ENCODE measurements at places on chromosomes 4 and X.

- DNase-seq = no peak
Observed at GRCh38 chr4:154497889-154498288, 6.3 kb upstream of the DCHS2 start.

- DNase-seq = no peak
Observed at GRCh38 chr4:109729117-109729717, 653 bp downstream of the PLA2G12A start.

DNA sequence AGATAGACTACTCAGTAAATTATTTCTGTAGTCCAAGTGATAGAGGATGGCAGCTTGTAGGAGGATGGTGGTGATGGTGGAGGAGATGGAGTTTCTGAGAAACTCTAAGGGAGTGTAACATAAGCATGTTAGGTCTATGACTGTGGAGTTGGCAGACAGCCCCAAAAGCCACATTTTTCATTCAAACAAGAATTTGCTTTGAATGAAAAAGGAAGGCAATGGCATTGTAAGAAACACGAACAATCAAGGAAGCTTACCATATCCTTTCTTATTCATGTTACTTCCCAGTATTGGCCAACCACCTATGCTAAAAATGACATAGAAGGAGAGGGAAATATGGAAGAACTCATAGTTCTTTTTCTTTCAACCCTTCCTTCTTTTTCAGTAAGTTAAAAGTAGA is 18.7 kb upstream of the SEC24B start:
- no peak for DNase-seq

GRCh38 chr4:185374573-185374972 is 21.2 kb downstream of the LRP2BP start:
- no peak for DNase-seq

DNA sequence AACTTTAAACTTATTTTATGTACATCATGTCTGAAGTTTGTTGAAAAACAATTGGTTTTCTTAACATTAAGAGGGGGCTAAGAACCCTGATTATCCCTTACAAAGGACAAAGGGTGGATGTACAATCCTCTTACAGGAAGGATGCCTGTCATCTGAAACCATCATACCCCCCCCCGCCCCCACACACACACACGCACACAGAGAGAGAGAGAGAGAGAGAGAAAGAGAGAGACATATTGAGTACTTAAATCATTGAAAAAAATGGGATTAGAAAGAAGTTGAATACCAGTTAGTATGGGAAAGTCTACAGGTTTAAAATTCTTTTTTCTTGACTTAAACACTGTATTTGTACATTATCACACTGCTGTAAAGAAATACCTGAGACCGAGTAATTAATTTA is 10.9 kb upstream of the PGM2 start:
- DNase-seq = no peak

DNA sequence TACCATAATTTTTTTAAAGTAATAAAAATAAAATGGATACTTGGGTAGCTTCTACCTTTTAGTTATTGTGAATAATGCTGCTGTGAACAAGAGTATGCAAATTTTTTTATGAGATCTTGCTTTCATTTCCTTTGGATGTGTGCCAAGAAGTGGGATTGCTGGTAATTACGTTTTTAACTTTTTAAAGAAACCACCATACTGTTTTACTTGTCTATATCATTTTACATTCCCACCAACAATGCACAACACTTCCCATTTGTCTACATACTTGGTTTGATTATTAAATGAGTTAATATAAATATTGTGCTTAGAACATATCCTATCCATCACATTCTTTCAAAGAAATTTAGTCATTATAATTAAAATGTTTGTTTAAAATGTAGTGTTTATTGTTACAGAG is 3.9 kb upstream of the SULT1B1 start:
- no peak for DNase-seq

GRCh38 chr4:7167706-7168105 is 24.6 kb upstream of the SORCS2 start:
- DNase-seq = no peak

DNA sequence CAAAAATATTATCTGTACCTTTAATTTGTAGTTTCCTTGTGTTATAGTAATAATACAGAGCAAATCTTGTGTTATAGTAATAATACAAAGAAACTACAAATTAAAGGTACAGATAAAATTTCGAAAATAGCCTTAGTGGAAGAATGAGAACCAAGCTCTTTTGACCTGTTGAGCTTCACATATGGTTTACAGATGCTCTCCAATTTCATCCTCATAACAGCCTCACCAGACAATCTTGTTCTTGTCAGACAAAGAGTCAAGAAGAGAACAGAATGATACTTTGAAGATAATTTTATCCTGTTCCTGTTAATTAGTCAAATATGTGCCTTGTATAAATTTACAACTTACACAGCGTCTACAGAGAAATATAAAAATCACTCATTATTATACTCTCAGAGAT is 12.8 kb downstream of the ATXN3L start:
- DNase-seq = no peak

DNA sequence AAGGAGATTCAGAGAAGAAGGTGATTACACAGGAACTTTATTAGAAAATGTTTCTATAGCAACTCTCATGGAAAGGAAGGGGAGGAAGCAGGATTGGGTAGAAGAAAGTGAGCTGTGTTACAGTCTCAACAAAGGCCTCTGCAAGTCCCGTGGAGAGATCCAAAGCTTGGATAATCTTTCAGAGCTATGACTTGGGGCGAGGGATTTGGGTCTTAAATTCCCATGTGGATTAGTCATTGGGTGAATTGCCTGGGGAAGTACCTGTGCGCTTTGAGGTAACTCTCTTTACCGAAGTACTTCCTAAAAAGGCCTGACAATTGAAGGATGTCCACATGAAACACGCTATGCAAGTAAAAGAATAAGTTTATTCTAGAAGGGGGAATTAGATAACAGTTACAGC is 133.8 kb upstream of the ANKRD50 start:
- DNase-seq = no peak

DNA sequence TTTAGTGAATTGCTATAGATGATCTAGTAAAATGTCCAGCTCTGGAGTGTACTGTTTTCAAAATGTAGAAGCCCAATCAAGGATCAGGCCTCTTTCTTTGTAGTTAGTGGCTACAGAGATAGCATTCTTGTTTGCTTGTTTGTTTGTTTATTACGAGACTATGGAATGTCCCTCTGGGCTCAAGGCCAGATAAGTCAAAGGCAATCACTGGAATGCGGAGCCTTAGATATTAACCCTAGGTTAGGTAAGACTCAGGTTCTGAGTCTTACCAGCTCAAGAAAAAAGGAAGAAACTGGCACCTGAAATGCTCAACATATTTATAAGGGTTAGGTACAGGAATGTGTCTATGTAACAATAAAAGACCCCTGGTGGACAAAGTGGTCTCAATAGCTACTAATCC is 261.5 kb downstream of the SLC7A11 start:
- DNase-seq = no peak

GRCh38 chrX:120575379-120576114 is 14.8 kb upstream of the CUL4B start:
- DNase-seq = no peak

DNA sequence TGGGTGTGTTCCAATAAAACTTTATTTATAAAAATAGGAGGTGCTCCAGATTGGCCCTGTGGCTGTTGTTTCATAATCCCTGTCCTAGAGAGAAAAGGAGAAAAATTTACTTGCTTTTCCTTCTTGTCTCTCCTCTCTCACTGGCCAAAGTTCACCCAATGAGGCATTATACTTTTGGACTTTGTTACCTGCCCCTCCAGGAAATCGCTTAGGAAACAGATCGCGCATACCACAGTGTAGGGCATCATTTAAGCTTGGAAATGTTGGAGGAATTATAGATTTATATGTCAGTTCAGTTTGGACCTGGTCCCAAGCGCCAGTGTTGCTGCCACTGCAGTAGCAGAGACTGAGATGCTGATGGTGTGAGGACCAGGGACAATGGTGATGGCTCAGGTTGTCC is 337.6 kb upstream of the NR3C2 start:
- DNase-seq = no peak

All from activated CD4-positive, alpha-beta T cell treated with anti-CD3 and anti-CD28 coated beads for 4 hours (primary cell).